Activated CD8-positive, alpha-beta memory T cell treated with anti-CD3 and anti-CD28 coated beads, Interleukin-2, amount 50 U/mL, for 4 hours (primary cell): ENCODE measurements at places on chromosomes 12 and 14.

DNA sequence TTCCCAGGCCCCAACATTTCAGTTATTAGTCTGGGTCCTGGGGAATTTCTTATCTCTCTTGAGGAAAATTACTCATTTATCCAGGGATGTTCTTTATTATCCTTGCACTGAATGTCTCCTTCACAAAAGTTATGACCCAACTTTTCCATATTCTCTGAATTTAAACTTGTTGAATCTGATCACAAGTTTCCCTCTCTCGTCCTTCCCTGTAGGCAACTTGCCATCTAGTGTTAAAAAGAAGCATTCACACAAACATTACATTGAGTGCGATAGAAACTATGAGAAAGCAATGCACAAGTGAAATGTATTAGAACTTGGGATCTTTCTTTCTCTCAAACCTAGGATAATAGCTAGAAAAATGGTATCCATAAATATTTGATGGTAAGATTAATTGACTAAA is 608.4 kb downstream of the FSCB start:
- no peak for DNase-seq

- no peak for DNase-seq
These were observed 97.6 kb upstream of the ZDHHC17 start for GRCh38 chr12:76666290-76666835.

DNA sequence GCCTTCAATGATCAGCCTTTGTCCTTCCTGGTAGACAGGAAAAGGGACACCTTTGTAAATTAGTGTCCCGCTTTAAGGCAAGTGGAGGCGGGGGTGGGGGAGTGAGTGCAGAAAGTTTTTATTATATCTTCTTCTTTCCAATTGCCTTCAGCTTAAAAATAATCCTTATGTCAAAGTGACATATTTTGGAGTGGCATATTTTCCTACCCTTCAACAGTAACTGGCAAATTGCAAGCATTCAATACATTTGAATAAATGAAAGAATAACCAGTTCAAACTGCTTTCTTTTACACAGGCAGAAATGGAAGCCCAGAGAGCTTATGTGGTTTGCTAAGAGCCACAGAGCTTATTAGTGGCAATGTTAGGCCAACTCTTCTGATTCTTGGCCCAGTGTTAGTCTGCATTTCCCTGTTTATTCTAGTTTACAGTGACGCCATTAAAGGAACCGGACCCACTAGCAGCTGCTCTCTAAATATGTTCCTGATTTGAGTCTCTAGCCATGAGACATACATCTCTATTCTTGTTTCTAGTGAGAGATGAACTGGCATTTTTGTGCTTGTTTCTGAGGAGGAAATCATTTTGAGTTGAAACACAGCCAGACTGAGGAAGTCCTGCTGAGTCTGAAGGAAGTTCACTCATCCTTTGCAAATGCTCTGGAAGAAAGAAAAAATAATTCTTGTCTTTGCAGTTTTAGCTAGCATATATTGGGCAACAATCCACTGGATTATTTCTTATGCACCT is 468.7 kb downstream of the NOVA1 start:
- no peak for DNase-seq

DNA sequence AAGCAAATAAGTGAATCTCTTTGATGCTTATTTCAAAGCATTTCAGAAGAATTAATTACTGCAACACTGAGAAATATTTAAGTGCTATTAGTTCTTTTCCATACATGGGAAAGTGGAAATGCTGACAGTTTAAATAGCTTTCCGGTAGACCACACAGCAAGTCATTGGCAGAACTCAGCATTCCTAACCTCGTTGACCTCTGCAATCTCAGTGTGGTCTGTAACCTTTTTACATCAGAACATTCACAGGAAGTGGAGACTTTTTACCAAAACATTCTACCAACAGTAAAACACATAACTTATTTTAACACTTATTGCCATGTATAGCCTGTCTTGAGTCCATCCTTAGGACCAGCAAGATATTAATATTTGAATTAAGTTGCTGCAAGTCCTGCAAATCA is 249.5 kb upstream of the DCN start:
- no peak for DNase-seq

- no peak for DNase-seq
These were observed 458 bp downstream of the SSPN start for GRCh38 chr12:26195641-26196420.

GRCh38 chr12:54579258-54579657 is 9.2 kb downstream of the PPP1R1A start:
- DNase-seq: no peak

DNA sequence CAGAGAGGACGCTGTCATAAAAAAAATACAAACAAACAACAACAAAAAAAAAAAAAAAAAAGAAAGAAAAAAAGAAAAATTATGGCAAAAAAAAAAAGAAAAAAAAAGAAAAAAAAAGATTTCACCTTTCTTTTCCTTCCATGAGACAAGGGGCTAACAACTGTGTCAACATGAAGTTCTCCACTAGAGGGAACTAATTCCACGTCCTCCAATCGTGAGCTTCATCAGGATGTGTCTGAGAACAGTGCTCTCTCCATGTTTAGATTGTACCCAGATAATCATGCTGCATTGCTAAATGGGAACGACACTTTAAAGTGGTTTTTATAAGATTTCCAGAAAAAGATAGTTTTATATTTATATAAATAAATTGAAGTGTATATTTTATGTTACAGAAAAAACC is 96.2 kb upstream of the PTPRB start:
- DNase-seq: no peak

- no peak for DNase-seq
These were observed 22.4 kb downstream of the CALM1 start for GRCh38 chr14:90419200-90419599.

DNA sequence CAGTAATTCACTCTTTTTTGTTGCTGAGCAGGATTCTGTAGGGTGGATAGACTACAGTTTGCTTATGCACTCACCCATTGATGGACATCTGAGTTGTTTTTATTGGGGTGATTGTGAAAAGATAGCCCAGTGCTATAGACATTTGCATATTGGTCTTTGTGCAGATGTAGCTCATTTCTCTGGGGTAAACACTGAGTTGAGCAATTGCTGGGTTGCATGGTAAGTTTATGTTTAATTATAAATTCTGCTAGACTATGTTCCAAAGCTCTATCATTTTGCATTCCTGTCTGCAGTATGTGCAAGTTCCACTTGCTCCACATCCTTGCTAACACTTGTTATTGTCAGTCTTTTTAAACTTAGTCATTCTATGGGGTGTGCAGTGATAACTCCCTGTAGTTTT is 65.4 kb upstream of the RFLNA start:
- no peak for DNase-seq

DNA sequence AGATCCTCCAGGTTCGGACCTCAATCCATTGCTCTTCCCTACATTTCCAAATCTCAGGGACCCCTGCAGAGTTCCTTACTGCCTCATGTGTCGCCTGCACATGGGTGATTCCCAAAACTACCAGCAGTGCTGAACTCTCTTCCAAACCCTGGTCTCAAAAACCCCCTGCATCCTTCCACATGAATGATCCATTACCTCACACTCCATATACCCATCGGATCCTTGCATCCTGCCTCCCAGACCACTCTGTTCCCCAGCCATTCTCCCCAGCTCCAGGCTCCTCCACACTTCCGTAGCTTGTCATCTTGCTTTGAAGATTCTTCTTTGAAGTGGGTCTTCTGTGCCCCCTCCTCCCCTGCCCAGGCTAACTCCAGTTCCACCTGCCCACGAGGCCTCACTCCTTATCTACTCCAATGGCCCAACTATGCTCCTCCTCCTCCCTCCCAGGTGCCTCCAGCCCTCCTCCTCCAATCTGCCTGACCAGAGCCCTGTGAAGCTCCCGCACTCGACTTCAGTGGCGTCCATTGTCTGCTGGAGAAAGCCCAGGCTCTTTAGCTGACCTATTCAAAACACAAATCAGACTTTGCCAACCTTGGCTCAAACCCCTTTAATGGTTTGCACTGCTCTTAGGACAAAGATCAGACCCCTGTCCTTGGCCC is 13.8 kb downstream of the RAPGEF3 start:
- DNase-seq: no peak

- no peak for DNase-seq
These were observed 9.1 kb downstream of the STAT6 start for GRCh38 chr12:57101892-57102695.

- no peak for DNase-seq
These were observed 449.6 kb upstream of the RGS6 start for GRCh38 chr14:71482671-71483070.

- no peak for DNase-seq
These were observed 23.2 kb downstream of the AMDHD1 start for GRCh38 chr12:95966287-95966870.

DNA sequence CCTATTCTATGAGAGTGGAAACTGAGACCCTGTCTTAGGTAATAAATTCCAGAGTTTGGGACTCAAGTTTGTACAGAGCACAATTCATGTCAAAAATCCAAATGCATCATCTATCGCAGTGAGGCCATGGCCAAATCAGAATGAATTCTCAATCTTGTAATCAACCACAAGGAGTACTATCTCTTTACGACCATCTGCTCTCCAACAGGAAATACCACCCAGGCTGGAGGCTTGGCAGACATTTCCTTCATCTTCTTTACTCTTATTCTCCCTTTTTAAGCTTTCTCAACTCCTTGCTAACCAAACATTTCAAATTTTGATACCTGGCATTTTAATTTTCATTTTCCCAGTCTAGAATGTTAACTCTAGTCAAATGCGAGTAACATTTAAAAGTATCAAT is 32.7 kb upstream of the RNU6-7 start:
- DNase-seq: no peak

DNA sequence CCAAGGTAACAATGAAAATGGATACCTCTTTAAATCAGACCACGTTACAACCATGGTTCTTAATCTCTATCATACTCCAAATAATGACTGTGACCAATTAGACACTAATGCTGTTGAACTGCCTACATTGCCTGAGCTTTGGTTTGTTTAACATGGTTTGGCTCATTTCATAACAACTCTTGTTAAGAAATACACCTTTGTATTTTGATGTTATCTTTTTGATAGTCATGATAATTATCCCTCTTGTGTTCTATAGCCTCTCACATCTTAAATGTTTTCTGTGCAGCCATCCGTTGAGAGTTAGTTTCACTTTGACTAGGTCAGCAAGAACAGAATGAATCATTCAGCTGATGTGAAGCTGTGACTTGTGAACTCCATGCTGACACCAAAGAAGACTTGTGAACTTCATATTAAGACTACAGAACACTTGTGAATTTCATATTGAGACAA is 75.5 kb upstream of the RERGL start:
- no peak for DNase-seq

DNA sequence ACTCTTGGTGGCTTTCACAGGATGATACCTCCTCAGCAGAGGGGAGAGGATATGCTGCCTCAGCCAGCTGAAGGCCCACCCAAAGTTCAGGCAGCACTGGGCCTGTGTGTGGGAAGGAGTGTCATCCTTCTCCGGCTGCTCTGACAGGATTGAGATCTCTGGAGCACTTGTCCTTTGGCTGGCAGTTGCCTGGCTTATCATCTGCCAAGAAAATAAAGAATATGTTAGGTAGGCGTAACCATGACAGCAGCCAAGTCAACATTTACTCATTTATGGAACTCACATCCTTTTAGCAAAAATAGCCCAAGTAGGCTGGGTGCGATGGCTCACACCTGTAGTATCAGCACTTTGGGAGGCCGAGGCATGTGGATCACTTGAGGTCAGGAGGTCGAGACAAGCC is 68.5 kb downstream of the PPFIBP1 start:
- DNase-seq: no peak

DNA sequence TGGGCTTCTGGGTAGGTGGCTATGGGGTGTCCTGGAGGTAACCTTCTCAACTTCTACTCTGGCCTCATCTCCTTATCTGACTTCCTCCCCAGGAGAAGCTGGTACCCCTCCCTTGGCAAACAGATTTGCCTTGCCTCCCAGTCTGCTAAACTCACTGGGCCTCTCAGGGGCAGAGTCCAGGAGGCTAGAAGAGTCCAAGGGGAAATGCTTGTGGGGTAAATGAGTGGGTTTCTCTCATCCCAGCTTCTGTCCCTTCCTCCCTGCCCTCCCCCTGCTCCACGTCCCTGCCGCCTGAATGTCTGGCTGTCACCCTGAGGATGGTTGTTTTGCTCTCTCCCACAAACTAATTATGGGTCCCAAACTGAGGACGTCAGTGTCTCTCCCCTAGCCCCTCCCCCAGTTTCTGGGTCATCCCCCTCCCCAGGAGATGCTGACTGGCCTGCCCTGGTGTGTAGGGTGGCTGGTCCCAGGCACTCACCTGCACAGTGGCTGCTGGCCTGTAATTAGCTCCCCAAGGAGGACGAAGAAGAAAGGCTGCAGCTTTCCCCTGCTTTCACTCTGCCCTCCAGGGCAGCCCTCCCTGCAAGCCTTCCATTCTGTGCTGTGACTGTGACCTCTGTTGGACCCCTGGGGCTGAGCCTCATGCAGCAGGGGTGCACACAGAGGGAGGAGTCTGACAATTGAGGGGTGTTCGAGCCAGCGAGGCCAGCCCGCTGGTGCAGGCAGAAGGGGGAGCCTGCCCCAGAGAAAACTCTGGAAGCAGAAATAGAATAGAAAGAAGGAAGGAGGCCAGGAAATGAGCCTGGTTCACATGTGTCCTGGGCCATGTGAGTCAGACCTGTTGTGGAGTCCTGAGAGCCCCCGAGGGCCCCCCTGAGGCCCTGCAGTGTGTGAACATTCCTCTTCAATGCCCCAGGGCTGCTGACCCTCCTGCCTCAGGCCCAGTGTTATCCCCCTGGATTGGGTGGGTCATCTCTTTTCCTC is at the start of gene LRP1-AS:
TSS of gene LRP1-AS (minus strand) at position 659 of the 984 bp plus-strand sequence.
- no peak for DNase-seq

DNA sequence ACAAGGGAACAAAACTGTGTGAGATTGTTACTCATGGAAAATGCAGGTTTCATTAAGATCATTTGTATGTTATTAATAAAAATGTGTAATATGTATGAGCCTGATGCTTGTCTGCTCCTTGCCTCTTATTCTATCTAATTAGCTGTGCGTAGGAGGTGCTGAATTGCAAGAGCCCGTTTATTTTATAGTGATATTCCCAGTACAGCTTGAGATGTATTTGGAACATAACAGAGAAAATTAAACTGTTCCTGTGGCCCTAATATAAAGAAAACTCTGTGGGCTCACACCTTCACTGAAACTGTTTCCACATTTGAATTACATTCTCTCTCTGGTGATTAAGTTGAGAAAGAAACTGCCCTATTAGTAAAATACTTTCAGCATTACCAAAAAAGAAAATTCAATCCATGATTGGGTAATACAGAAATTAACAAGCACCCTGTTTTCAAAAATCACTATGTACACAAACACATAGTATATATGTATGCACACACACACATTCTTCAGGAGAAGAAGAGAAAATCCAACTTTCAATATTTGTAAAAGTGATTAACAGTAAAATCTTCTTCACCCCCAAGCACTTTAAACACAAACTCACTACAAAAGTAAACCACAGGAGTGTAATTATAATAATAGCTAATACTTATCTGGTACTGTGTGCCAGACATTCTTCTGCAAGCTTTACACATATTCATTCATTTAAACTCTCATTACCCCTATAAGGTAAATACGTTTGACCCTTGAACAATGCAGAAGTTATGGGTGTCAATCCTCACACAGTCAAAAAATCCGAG is 233.2 kb downstream of the PHLDA1 start:
- no peak for DNase-seq

DNA sequence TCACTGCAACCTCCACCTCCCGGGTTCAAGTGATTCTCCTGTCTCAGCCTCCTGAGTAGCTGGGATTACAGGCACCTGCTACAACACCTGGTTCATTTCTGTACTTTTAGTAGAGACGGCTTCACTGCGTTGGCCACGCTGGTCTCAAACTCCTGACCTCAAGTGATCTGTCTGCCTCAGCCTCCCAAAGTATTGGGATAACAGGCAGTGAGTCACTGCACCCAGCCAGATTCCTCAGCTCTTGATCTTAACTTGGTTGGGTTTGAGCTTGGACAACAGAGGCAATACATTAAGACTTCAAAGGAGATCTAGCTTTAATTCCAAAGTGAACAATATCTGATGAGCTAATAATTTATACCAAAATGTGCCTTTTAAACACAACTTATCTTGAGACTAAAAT is 5.6 kb downstream of the DAZAP2 start:
- no peak for DNase-seq
